RCC 7860 (cell line): ENCODE measurements at places on chromosomes 7 and 10.

GRCh38 chr10:113459626-113460280 is 93.1 kb upstream of the HABP2 start:
- DNase-seq: no peak

DNA sequence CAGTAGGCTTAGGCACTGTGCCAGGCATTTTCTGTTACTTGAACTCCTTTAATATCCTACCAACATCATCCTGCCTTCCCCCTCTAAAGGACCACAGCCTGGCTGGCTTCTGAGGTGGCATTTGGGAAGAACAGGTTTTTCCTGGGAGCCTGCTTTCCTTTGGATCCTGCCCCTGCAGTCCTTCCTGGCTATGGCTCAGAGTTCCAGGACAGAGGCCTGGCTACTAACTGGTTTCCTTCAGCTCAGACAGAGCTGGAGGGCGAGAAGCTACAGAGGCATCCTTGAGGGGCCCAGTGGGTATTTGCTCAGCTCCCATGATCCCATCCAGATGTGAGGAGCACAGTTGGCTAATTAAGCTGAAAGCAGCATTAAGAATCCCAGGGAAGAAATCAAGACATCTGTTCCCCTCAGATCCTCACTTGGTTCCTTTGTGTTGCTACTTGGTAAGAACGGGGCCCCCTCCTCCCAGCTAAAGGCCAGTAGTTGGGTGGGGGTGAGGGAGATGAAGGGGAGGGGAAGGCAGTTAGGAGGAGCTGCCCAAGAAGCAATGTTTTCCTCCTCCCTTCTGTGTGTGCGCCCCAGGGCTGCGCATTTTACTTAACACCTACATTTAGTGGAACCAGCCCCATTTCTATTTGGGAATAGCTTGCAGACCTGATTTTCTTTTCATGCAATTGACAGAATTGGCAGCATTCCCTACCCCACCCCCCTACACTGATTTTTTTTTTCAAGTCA is 142.6 kb upstream of the SORCS3 start:
- no peak for DNase-seq

- DNase-seq: no peak
Observed at GRCh38 chr10:131997366-131998049, 15.8 kb upstream of the BNIP3 start.

- DNase-seq: no peak
Observed at GRCh38 chr10:47277352-47278151, 22.4 kb upstream of the GDF10 start.
